ENCODE measurements at places on chromosomes 3 and 15.

DNA sequence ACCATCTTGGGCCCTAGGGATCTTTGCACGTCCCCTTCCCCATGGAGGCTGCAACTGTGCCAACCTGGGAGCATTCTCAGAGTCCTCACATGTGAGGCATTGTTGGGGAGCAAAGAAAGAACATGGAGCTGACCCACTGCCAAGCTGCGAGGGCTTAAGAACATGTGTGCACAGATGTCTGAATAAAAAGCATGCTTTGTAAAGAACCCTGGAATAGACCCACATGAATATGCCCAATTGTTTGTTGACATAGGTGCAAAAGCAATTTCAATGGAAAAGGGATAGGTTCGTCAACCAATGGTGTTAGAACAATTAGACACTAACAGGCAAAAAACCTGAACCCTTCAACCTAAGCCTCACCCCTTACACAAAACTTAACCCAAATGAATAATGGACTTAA is 9.3 kb downstream of the PGPEP1L start:
- DNase-seq: no peak

DNA sequence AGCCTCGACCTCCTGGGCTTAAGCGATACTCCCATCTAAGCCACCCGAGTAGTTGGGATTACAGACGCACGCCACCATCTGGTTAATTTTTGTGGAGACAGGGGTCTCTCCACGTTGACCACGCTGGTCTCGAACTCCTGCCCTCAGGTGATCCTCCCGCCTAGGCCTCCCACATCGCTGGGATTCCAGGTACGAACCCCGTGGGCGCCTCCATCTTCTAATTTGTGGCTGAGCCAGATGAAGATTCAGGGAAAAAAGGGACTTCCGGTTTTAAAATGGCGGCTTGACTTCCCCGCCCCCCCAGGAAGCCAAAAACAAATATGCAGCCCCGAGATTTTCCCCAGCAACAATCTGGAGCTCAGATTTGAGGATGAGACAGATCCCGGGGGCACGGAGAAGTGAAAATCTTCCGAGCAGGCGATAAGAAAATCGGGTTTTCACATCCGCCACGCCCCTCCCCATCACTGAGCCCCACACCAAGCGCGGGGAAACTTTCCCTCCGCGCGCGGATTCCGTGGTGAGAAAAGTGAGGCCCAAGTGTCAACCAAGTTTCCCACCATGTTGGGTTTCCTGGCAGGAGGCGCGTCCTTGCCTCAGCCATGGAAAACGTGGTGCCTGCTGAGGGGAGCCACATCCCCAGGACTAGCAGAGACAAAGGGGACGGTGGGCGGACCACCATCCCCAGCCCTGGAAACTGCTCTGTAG is 15.4 kb downstream of the CHST14 start:
- DNase-seq: no peak

DNA sequence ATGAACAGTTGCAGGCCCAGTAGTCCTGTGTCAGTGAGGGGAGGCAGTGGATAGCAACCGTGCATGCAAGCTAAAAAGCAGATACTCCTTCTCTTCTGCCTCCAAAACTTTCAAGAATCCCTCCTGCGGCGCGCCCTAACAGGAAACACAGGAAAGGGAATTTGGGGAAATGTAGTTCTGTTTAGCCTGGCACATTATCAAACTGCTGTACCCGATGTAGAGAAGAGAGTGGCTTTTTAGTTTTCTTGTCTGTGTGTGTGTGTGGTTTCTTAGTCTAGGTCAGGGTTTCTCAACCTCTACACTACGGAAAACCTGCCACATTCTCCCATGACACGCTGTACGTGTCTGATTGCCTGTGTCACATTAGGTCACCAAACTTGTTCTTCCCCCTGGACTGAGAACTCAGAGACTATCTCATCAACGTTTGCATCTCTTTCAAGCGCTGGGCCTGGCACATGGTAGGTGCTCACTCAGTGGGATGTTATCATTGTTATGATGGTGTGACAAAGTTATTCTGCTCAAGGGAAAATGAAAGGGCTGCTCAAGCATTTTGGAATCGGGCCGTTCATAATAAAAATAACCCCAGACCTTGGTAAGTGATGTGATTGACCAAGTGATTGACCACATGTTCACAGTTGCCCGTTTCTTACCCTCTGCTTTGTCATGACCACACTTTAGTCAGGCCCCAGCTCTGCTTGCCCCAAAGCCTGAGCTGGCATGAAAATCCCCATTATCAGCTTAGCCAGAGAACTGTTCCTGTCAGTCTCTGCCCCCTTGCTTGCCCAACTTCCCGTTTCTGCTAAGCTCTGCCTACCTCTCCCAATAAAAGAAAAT is 33.2 kb downstream of the TM4SF4 start:
- no peak for DNase-seq

GRCh38 chr15:70672081-70672480 is 91.3 kb downstream of the UACA start:
- no peak for DNase-seq

- no peak for DNase-seq
Observed at GRCh38 chr15:91150502-91151160, 50.6 kb downstream of the SV2B start.

GRCh38 chr15:59685737-59686297 is 3.3 kb downstream of the BNIP2 start:
- DNase-seq: no peak

GRCh38 chr15:62452026-62452425 is 286.9 kb upstream of the C2CD4B start:
- DNase-seq: no peak

- DNase-seq: peak; percentile 67
Observed at GRCh38 chr3:194140520-194141414, 4.8 kb downstream of the HES1 start.

GRCh38 chr3:126540342-126540849 is 16.4 kb downstream of the CHST13 start:
- no peak for DNase-seq

Data from NCI-H2107 (cell line).